ENCODE measurements at places on chromosomes 16 and 17.

GRCh38 chr16:15434079-15434424, 336 bp upstream of the BMERB1 start:
- no peak for DNase-seq

DNA sequence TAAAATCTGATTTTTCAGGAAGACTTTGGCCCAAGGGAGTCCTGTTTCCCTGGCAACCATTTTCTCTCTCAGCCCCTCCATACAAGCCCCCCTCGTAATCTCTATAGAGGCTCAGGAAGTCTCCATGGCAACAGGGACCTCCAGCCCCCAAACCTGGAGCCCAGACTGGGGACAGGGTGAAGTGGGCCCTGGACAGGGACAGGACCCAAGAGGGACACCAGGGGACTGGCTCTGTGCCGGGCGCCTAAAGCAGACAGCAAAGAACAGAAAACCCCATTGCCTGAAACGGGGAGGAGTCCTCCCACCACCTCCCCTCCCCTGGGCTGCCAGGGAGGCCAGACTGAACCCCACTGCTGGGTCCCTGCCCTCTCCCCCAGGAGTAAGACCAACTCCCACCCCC, 40.6 kb downstream of the CPNE2 start:
- DNase-seq = no peak

DNA sequence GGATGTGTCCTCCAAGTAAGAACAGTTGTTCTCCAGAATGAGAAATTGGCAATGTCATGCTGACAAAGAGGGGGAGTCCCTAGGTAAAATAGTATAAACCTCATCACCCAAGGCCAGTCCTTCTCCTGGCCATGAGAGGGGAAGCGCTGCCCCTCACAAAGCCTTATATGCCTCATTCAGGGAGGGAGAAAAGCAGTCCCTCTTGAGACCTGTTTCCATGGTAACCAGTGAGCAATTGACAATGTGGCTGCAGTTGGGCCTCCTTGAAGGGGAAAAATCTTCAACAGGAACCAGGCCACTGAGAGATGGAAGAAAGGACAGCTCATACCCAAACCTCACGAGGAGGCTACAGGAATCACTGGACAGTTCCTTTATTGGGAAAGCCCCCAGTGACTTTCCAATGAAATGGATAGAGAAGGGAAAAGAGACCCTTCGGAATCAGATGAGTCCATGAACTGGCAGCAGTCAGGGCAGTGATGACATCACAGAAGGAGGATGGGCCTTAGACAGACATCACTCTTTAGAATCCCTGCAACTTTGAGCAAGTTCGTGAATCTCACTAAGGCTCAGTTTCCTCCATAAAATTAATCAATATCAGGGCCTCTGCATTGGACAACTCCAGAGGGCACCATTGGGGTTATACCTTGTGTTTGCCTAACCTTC, 275.7 kb downstream of the TOX3 start:
- no peak for DNase-seq

DNA sequence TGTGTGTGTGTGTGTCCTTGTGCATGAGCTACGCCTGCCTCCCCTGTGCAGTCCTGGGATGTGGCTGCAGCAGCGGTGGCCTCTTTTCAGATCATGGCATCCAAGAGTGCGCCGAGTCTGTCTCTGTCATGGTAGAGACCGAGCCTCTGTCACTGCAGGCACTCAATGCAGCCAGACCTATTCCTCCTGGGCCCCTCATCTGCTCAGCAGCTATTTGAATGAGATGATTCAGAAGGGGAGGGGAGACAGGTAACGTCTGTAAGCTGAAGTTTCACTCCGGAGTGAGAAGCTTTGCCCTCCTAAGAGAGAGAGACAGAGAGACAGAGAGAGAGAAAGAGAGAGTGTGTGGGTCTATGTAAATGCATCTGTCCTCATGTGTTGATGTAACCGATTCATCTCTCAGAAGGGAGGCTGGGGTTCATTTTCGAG, 22.5 kb downstream of the STAT5A start:
- DNase-seq = no peak

DNA sequence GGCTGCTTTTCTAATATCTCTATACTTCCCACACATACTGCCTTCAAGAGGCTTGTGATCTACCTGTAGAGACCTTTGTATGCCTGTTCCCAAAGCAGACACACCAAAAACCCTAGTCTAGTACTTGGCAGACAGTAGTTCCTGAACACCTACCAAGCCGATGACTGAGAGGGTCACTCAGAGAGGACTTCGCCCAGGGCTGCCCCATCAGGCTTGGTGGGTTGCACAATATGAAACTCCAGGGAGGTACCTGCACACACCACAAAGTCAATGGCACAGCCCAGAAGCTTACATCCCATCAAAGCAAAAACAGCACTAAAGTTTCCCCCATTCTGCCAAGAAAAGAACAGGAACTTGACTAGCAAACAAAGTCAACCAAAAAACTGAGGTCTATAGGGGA, 30.3 kb downstream of the ASPA start:
- DNase-seq = no peak

DNA sequence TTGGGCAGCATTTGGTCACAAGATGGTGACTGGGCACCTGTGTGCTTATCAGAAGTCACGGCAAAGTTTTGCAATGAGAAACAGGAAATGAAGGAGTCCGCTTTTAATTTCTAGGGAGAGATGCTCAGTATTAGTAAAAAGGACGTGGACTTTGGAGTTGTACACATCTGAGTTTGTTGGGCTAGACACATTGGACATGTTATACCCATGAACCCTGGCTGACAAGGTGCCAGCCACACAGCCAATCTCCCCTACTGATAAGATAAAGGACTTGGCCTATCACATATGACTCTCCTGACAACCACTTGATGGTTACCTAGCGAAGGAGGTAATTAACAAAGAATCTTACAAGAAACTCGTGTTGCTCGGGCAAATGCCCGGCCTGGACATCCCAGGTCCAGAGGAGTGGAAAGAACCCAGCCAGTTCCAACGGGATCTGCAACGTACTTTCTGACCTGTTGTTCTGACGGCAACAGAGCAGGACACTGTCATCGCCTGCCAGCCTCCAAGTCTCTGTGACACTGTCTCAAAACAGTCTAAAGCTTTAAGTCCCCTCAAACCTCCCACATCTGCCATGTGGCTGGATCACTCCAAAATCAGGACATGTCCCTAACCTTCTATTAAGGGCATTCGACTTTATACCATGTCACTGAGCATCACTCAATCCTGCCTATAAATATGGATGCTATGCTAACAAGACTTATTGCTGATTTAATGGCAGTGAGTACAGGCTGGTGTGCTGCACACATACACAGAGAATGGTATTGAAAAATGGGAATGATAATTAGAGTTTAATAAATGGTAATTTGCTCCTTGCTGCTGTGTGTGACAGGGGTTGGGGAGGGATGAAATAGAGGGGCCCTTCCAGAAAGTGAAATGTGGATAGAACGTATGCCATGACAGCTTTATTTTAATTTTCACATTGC, 47.6 kb upstream of the LYRM9 start:
- no peak for DNase-seq

GRCh38 chr16:265002-265529, 10.7 kb downstream of the RGS11 start:
- no peak for DNase-seq

- DNase-seq = peak; percentile 72
Measured at GRCh38 chr17:69485251-69485661, 70.8 kb downstream of the MAP2K6 start.

- peak; percentile 48 for DNase-seq
Measured at GRCh38 chr16:29729116-29729521, 16.7 kb downstream of the C16orf54 start.

GRCh38 chr17:77428020-77428748, 287.4 kb downstream of the SEC14L1 start:
- peak; percentile 83 for DNase-seq

- DNase-seq = no peak
Measured at GRCh38 chr16:48903039-48903438, 293.1 kb upstream of the N4BP1 start.

- DNase-seq = peak; percentile 57
Measured at GRCh38 chr17:751269-752001, 629 bp downstream of the GEMIN4 start.

DNA sequence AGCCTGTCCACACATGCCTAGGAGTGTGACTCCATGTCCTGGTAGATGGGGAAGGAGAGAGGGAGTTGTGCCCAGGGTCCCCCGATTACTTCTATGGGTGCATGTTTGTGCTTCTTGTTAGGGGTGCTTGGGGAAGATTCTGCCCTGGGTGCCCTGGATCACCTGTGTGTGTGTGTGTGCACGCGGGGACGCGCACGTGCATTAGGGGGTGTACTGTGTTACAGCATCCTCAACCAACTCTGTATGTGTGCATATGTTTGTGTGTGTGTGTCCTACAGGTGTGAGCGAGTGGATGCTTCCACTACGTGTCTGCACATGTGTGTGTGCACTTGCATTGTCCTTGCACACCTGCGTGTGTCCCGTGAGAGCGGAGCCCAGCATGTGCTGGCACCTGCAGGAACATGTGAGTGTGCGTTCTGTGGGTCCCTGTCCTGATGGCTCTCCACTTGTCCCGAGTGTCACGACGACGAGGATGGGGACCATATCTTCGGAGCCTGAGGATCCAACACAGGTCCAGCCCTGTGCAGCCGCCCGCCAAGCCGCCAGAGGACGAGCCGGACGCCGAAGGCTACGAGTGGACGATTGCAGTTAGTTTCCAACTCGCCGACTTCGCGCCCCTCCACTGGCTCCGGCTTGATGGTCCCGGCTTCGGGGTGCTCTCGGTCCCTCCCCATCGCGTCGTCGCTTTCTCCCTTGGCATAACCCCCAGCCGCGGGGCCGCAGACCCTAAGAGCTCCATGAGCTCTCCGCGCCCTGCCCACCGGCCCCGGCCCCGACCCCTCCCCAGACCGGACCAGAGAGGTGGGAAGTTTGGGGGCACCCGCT, 6.0 kb upstream of the TBC1D3B start:
- peak; percentile 30 for DNase-seq

GRCh38 chr17:16001226-16001897, 1.7 kb downstream of the TTC19 start:
- DNase-seq = peak; percentile 32

DNA sequence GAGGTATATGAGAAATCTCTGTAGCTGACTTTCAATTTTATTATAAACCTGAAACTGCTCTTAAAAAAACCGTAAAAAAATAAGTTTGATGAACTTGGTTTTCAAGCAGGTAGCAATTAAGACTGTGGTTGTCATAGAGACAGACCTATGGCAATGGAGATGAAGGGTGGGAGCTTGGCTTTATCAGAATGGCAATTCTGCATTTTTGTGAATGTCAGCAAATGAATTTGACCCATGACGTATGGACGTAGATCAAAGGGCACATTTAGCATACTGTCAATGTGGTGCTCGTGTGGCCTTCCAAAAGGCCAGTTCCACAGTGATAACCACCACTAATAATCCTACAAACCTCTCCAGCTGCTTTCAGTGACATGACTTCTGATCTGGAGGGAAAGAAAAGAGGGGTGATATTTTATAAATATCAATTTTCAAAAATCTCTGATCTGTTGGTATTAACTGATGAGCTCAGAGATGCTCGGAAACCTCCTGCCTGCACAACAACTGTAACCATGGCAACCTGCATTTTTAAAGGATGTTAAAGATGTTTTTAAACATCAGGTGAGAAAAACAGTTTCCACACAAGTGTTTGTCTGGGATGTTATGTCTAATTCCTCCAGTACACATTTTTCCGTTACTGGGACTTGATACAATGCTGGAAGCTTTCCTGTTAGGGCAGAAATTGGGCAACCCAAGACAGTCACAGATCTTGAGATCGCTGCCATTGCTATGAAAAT, 533.7 kb downstream of the CDH13 start:
- no peak for DNase-seq

DNA sequence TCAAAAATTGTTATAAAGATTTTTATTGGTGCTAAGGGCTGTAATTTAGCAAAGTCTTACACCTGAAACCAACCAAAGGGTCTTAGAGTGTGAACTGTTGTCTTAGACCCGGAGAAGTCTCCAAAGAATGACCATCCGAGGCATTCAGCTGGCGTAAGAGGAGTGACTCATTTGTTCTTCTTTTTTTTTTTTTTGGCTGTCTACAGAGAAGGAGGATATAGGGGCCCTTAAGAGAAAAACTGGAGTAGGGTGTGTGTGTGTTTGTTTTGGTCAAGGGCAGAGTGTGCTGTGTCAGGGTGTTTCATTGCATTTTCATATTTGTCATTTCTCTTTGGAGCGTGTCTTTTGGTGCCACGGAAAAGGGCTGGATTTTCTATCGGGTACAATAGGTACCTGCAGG, 508.0 kb downstream of the WWOX start:
- peak; percentile 16 for DNase-seq

- DNase-seq = no peak
Measured at GRCh38 chr16:68750193-68750695, 13.2 kb downstream of the CDH1 start.

- no peak for DNase-seq
Measured at GRCh38 chr17:38958326-38958725, 8.9 kb downstream of the FBXO47 start.

DNA sequence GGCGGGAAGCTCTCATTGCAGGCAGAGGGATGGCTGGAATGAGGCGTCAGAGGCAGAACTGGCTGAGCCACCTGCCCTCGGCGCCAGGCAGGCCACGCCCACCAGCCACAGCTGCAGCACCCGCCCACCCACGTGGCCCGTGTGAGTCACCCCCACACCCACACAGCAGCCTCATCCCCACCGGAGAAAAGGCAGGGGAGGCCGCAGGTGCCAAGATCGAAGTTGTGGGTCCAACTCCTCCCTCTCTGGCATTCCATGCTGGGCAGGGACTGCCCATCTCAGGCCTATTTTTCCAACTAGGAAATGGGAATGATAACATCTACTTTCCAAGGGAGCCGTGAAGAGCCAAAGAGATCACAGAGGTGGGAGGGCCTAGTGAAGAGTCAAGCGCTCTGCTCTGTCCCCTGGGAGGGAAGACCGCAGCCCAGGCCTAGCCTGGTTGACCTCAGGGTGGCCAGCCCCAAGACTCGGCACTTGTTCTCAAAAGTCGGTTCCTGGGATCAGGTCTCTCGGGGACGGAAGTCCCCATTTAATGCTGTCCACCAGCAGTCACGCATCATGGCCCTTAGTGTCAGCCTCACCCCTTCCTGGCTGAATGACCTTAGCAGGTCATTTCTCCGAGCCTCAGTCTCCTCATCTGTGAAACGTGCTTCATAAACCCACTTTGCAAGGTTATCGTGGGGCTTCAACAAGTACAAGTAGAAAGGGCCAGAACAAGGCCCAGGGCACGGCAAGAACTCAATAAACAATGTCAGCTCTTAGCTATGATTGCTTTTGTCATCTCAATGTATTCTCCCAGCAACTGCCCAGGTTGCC, at the start of gene TRPV3:
TRPV3 (minus strand) TSS at position 45 of the 816 bp plus-strand sequence. CDS start 2,962 bp downstream, outside the sequence.
- no peak for DNase-seq

DNA sequence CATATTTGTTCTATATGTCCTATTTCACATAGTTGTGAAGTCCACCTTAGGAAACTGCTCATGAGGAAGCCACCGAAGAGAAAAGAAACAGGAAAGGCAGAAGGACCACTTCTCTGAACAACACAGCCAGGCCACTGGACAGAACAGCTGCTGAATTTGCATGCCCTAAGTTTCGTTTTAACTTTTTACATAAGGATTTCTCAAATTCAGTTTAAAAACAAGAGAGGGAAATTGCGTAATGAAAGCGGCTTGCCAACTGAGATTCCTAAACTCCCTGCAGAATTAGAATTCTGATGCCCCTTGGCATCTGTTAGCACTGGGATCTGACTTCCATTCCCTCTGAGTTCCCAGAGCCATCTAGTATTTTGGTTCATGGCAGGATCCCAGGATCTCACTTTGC, 5.0 kb upstream of the CCL8 start:
- peak; percentile 98 for DNase-seq

- peak; percentile 55 for DNase-seq
Measured at GRCh38 chr16:4288148-4288921, 15.5 kb upstream of the TFAP4 start.

Data from inflammatory macrophage treated with lipopolysaccharide for 4 hours (primary cell).